Stimulated activated CD4-positive, alpha-beta T cell treated with anti-CD3 and anti-CD28 coated beads, Interleukin-1b, Interleukin-23, amount 100 ng/mL, for 1 hour (primary cell): ENCODE measurements at places on chromosomes 1 and 21.

- peak; percentile 7 for DNase-seq
Observed at GRCh38 chr1:22275626-22276395, 132.9 kb upstream of the WNT4 start.

DNA sequence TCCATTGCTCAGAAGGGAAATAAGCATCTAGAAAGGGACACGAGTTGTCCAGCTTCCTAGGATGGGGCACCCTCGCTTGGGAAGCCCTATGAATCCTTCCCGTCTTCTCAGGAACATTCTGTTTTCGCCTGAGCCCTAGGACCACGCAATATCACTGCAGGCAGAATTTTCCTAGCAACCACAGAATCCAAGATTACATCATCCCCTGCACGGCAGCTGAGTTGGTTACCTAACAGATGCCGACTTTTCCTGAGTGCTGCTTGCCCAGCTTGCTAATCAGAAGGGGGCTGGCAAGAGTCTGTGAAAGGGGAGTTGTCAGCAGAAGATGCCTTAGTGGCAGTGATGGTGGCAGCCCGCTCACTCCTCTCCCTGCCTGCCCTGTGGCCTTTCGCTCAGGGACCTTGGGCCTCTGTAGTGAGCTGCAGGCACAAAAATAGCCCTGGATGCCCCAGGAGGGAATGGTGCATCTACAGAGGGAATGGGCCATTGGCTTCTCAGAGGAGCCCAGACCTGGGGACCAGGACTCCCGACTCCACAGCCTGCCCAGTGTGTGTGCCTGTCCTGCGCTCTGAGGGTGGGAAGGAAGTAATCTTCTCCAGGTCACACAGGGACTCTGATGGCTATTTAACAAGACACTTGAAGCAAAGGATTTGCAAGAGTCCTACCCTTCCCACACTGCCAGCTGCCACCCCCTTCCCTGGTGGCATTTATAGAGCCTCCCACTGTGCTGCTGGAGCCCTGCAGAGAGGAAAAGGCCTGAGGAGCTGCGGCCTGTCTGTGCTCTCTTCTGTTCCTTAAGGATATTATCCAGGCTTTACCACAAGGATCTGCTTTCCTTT lies 28.9 kb upstream of the CLSTN1 start:
- no peak for DNase-seq

DNA sequence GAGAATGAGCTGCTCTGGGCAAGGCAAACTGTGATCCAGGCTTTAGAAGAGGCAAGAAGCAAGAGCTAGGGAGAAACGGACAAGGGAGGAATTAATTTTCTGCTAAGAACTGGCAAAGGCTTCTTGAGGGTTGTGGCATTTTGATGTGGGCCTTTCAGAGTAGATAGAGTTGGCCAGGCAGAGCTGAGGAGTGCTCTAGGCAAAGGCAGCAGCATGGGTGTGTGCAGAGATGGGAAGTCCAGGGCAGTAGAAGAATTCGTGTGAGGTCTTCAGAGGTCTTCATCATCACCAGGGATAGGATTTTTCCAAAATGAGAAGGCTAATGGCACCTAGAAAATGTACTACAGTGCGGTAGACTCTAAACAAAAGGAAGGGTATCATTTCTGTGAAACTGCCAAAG lies 237.8 kb downstream of the LTN1 start:
- no peak for DNase-seq

- no peak for DNase-seq
Observed at GRCh38 chr1:167081594-167082156, 8.5 kb downstream of the GPA33 start.

DNA sequence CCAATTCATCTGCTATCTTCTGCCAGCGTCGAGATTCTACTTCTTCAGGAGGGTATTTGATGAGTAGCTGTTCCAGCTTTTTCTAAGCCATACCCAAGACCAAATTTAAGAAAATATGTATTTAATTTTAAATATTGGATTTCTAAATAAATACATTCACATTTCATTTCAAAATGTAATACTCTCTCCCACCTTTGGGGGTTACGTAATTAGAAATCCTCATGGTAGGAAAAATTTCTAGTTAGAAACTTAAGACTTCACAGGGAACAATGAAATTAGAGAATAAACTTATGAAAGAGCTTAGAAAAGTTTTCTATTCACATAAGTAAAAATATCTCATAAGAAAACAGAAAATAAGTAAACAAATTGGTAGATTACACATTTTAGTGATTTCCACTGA lies 102.9 kb downstream of the ZZZ3 start:
- no peak for DNase-seq

DNA sequence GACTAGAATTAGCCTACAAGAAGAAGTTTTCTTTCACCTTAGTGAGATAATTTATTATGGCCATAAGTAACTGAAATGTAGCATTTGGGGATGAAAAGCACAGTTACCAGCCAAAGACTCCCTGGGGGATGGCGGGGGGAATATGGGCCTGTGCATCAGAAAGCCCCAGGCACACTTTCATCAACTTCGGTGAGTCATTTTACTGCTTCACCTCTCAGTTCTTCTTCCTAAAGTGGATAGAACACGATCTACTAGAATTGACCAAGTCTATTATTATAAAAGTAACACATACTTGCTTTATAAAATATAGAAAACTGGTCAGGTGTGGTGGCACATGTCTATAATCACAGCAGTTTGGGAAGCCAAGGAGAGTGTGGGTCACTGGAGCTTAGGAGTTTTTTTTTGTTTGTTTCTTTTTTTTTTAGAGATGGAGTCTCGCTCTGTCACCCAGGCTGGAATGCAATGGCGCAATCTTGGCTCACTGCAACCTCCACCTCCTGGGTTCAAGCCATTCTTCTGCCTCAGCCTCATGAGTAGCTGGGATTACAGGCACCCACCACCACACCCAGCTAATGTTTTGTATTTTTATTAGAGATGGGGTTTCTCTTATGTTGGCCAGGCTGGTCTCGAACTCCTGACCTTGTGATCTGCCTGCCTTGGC lies 141.8 kb downstream of the ZZZ3 start:
- DNase-seq, result no peak

- no peak for DNase-seq
Observed at GRCh38 chr1:94983171-94983739, 56.3 kb upstream of the CNN3 start.

DNA sequence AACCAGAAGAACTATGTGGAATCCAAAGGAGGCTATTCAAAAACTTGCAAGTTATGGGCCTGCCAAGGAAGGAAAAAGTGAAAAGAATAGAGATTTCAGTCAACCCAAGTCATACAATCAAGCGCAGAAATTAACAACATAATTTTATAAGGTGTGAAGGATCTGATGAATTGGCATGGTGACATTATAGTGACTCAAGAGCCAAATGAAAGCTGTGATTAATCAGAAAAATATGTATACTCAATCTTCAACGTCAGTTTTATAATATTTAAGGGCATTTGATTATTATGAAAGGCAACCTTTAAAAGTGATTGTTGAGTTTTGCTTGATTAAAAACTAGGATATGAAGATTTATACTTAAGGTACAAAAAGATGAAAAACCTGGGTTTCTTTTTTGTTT lies 37.8 kb upstream of the THEM4 start:
- no peak for DNase-seq

DNA sequence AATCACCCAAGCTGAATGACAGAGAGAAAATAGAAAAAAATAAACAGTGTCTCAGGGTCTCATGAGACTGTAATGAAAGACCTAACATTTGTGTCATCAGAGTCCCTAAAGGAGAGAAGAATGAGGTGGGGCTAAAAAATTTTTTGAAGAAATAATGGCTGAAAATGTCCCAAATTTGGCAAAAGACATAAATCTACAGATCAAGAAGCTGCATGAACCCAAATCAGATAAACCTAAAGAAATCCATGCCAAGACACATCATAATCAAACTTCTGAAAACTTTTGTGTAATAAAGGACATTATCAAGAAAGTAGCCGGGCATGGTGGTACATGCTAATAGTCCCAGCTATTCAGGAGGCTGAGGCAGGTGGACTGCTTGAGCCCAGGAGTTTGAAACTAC lies 29.2 kb downstream of the LEMD1 start:
- no peak for DNase-seq

DNA sequence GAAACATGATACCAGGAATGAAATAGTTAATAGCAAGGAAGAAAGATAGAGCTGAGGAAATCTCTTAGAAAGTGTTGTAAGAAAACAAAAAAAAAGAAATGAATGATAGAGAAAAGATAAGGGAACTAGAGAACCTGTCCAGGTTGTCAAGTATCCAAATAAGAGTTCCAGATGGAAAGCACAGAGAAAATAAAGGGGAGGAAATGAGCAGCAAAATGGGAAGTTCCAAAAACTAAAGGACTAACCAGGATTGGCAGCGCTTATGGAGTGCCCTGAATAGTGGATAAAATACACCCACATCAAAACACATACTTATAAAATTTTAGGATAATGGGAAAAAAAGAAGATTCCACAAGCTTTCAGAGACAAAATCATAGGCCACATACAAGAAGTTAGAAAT lies 55.2 kb downstream of the ARHGAP29 start:
- DNase-seq, result no peak

- DNase-seq, result no peak
Observed at GRCh38 chr21:41170859-41171609, 3.1 kb downstream of the BACE2 start.

GRCh38 chr1:11823366-11824137 lies 17.6 kb downstream of the CLCN6 start:
- DNase-seq, result no peak
